M059J (cell line): ENCODE measurements at places on chromosomes 4 and X. TPM values are rescaled to one million over a fixed set of nuclear protein-coding genes. Genes with fewer than 3 reads are reported as not detected.

The RIBC1 gene
- 0.94 and 2.2 TPM in 2 replicates for total RNA-seq

DNA sequence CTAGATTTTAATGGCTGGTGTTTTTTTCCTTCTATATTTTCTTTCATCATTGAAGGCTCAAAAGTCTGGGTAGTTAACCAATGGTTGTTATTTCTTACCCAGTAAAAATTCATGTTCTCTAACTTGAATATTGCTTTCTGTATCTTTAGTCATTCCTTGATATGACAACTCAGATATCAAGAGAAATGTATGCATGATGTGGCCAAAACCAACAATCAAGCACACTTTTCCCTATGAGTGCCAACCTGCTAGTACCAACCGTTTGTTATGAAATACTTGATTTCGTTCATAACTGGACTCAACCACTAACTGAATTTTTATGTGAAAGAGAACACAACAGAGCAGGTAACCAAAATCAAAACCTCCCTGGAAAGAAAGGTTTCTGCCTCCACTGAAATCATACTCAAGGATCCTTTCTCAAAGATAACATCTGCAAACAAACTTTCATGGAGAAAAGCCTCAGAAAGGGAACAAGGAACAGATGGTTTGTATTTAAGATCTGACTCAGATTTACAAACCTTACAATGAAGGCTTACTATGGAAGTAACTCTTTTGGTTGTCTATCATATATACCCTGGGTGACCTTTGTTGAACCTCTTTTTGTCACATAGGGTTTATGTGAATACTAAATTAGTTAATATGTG lies 8.3 kb upstream of the VEGFC start:
- no peak for DNase-seq

GRCh38 chr4:133102612-133103409 lies 46.3 kb upstream of the PCDH10 start:
- no peak for DNase-seq

DNA sequence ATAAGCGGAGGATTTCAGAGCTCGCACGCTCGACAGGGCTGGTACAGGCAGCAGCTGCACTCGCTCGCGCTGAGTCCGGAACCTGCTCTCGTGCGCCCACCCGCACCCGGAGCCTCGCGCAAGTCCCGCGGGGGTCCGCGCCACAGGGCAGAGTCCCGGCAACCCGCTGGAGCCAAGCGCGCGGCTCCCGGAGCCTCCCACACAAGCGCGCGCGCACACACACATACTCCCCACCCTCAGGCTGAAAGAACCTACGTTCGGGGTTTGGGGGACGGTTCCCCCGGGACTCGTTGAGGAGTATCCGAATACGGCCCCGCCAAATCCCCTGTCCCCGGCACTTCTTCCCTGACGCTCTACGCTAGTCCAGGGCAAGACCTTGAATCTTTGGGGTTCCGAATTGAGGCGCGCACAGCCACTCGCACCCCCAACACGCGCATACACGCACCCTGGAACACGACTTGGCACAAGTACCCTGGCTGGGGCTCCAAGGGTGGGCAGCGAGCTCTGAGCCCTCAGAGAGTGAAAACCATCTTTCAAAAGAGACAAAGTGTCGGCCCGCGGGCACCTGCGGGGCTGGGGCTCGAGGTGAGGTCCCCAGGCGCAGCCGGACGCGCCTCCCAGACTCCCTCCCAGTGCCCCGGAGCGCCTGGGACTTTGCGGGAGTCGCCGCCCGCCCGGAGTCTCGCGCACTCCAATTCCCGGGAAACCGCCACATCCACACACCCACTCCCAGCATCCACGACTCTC lies 952 bp downstream of the ANOS1 start:
- DNase-seq = no peak
